ENCODE measurements at places on chromosomes 11 and 22.

GRCh38 chr11:35343033-35343598 is 76.2 kb downstream of the SLC1A2 start:
- no peak for DNase-seq

DNA sequence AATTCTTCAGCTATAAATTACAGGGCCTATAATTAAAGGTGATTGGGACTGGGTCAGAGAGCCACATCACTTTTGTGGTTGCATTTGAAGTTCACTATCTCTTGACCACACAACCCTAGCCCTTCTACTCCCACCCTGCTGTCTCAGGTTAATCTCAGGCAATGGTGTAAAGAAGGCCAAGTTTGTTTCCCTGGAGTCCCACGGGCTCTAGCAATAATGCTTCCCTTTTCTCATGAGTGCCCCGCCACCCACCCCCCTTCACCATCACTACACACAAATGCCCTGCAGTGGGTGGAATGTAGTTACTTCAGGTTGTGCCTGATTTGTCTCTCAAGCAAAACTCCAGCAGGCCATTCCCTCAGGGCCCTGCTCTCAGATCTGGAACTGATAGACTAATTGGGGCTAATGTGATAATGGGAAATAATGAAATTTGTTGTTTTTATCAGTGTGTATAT is 1.8 kb upstream of the EHF start:
- DNase-seq, result no peak

DNA sequence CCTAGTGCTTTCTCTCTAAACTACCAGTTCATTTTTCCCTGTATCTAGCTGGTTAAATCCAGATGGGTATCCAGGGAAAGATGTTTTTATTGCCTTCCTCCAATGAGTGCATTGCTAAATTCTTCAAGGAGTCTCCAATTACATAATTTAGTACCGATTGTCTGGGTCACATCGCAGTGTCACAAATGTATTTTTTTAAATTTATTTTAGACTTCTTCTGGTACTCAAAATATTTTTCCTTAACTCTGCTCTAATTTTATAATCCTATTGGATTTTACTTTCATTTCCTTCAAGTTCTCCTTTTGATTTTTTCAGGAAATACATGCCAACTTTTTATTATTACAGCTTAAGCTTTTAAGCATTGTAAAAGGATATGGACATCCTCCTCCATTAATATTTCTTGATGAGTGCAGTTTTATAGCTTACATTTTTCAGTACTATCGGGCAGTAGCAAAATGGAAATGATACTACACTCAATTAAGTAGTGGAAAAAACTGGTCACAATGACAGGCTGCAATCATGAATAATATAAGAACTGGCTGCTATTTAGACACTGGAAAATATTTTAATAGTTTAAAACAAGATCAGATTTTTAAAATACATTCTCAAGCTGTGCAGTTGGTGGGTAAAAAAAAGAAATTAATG is 20.3 kb downstream of the BBOX1 start:
- no peak for DNase-seq

GRCh38 chr11:118313242-118313641 is 8.7 kb downstream of the CD3E start:
- no peak for DNase-seq

GRCh38 chr22:36156515-36157419 is 3.8 kb downstream of the APOL3 start:
- peak; percentile 32 for DNase-seq

DNA sequence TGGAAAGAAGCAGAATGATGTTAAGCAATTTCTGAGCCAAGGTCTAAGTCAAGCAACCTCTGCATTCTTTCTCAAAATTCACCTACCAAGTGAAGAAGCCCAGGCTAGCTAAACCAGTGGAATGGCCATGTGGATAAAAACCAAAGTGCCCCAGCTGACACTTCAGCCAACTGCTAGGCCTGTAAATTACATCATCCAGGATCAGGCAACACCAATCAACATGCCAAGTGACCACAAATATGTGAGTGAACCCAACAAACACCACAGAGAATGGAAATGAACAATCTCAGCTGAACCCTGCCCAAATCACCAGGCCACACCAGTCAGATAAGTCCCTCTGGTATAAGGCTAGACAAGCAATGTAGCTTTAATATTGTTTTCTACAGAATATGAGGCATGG is 25.1 kb upstream of the FJX1 start:
- DNase-seq, result no peak

- no peak for DNase-seq
Observed at GRCh38 chr11:62981743-62982142, 3.0 kb downstream of the SLC22A6 start.

DNA sequence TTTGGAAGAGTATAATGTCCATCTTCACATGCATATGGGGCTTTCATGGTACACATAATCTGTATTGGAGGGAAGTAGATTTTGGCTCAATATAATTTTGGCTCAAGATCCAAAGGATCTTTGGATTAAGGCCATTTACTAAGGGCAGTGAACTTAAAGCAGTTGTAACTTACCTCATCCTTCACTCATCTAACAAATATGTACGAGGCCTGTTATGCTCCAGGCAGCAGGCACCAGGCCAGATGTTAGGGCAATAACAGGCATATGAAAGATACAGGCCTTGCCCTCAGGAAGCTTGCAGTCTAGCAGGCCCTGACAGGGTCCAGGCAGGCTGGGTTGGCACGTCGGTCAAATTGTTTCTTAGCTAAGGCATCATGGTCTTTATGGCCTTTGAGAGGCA is 44.6 kb downstream of the LIF start:
- no peak for DNase-seq

DNA sequence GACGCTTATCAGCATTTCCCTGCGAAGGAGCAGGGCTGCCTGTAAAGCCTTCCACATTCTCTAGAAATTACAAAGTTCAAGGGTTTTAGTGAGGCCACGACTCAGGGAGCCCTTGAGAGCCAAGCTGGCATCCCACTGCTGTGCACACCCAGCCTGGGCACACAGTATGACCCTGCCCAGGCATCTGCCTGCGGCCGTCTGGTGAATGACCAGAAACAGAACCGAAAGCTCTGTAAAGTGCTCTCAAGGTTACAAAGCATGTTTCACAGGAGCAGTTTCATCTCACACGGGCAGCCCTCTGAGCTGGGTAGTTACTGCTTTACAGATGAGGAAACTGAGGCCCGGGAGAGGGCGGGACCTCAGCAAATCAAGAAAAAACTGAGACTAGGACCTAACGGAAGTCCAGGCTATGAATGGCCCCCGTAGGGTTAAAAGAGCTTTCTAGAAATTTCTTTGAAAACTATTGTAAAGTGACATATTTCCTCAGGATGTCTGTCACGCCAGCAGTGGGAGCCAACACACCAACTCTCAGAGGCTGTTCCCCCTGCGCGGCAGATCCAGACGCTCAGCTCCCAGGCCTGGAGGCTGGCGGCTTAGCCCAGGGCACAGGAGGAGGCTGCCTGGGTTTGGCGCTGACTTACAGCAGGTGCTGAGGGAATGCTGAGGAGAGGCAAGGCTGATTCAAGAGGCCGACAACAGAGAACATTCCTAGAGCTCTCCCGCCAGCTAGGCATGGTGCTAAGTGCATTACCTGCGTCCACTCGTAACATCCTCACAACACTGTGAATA is 7.7 kb upstream of the TCF20 start:
- DNase-seq, result no peak

- DNase-seq, result no peak
Observed at GRCh38 chr11:45984192-45984591, 61.7 kb downstream of the LARGE2 start.

DNA sequence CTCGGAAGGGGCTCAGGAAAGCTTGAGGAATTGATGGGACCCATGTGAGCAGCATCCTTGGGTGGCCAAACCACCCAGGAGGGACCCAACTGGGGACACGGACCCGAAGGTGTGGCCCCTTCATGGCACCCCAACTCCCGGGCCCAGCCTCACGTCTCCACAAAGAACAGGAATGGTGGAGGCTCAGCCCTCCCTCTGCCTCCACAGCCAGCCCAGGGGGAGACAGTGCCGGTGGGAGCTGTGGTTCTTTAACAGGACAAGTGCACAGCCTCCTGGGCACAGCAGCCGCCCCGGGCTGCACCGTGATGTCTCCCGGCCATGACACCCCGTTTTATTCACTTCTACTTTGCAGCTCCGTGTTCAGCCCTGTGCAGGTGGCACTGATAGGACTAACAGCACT is 587.2 kb downstream of the BRD1 start:
- DNase-seq, result no peak

GRCh38 chr22:39967103-39967829 is 7.1 kb downstream of the TMA7B start:
- DNase-seq, result no peak

Measured in Kasumi-1 (cell line).